ENCODE measurements at places on chromosomes 2 and 18. TPM values are rescaled to one million over a fixed set of nuclear protein-coding genes. Genes with fewer than 3 reads are reported as not detected.

Gene OR6B2
- not detected for total RNA-seq

Gene COL6A3
- not detected for total RNA-seq

DNA sequence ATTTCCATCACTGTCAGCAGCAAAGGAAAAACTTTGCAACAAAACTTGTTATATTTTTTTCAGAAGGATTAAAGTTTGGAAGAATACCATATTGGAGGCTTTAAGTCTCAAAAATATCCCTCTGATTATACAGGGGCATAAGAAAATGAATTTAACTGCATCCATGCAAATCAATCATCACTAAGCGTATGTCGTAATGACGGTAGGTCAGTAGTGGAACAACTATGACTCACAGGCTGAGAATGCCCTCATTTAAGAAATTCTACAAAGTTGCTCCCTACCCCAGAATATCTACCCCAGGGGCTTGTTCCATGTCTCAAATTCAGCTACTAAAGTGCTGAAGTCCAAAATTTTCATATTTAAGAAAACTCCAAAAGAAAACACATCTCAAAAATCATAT, 12.5 kb upstream of the NAB1 start:
- no peak for DNase-seq

DNA sequence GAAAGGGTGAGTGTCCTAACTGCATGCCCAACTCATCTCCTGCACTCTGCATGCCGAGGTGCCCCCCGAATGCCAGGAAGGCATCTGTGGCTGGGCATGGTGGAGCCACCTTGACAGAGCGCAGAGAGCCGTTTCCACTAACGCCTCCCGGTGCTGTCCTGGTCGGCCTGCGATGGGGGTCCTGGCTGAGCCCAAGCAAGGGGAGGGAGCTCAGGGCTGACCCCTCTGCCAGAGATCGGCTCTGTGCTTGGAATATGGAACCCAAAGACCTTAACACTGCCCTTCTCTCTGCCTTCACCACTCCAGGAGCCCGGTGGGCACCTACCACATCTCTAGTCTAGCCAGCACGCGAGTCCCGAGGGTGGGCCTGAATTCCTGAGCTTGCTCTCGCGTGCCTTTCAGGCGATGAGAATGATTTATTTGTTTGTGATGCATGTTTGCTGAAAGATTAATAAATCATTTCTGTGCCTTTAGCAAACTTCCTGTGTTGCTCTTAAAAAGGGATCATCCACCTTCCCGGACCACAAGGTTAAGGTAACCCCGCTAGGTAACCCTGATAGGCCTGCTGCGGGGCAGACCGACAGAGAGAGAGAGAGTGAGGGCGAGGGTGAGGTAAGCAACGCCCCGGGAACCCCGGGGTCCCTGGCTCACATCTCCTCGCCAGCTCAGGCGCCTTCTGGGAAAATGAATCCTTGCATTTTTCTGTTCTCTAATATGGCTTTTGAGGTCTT, 35.3 kb downstream of the PDIA6 start:
- DNase-seq: no peak

GRCh38 chr18:5457462-5457957, 86.3 kb downstream of the EPB41L3 start:
- DNase-seq: no peak
